ENCODE measurements at places on chromosomes 2 and 18.

DNA sequence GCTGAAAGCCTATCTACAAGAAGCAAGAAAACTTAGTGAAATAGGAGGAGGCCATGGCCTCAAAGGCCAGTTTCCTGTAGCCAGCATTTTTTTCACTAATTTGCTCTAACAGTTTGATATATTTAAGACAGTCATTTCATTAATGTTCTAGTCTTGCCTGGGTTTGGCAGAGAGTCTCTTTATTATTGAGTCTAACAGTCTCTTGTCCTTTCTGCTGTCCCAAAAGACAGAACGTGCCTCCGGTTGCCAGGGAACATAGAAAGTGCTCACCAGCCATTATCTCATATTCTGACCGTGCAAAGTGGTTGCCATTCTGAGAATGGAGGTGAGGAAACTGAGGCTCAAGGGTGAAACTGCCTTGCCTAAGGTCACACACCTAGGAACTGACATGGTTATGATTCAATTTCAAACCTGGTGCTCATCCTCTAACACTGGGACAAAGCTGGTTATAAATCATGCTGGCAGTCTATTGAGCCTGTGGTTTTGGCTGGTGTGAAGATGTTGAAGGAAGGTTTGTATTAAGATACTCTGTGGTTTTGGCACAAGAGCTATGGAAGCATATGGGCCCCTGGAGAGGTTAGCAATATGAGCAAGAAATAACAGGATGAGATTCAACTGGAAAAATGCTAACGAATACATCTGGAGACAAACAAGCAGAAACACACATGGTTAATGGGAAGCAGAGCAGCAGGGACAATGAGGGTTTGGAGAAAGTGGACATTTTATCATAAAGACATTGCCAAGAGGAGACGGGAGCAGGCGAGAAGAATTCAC is 903.3 kb upstream of the KLHL29 start:
- DNase-seq = no peak

DNA sequence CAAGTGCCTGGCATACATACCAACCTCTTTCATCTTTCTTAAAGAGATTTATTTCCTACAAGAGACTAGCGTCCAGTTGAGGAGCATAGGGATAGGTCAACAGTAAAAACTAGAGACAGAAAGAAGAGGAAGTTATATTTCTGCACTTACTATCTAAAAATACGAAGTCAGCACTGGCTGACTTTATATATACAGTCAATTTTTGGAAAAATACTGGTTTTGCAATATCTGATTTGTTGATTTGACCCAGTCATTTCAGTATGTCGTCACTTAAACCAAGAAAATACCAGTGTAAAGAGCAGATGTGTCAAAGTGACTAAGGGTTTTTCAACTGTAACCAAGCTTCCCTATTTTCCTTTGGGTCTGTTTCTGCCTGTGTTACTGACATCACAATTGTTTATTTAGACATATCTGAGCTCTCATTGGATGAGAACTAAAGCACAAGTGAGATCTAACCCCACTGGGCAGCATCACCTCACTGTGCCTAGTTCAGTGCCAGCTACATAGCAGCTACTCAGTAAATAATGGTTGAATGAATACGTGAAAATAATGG is 23.0 kb downstream of the CYTIP start:
- DNase-seq = no peak

DNA sequence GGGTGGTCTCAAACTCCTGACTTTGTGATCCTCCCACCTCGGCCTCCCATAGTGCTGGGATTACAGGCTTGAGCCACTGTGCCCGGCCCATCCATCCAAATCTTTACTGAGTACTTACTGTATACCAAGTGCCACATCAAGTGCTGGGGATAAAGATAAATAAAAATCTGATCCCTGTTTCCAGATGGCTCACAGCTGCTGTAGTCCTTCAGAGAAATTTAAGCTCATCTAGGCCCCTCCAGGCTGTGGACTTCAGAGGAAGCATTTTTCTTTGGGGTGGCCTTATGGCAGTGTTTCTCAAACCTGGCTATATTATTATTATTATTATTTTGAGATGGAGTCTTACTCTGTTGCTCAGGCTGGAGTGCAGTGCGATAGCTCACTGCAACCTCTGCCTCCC is 33.7 kb upstream of the GTF2A1L start:
- no peak for DNase-seq

DNA sequence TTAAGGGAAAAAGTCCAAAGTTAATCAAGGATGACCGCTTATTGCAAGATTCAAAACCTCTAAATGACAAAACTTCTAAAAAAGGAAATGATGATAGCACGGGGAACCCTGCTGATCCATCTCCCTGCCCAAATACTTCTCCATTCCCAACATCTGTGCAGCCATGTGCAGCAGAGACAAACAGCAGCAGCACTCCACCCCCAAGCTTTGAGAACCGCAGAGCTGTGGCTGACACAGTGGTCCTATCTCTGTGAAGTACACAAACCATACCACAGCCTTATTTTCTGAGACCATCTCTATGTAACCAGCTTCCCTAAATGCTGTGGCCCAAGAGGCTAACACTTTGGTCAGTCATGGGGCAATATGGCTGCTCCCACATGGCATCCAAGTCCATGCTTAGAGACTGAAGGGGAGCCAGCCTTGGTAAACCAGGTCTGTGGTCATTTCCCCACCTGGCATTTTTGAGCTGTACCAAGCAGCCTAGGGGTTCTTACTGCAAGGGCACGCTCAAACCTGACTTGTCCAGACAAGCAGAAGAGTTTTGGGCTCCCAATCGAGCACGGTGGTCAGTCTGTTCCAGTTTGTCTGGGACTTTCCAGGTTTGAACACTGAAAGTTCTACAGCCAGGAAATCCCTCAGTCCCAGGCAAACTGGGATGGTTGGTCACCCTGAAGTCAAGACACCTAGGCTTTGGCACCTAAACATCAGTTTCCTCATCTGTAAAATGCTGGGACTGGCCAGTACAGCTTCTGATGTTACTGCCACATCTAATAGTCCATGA is 17.1 kb upstream of the NFE2L2 start:
- no peak for DNase-seq

GRCh38 chr2:69572641-69573040 is 70.9 kb downstream of the AAK1 start:
- no peak for DNase-seq

- no peak for DNase-seq
These were observed 88.7 kb upstream of the STPG4 start for GRCh38 chr2:47243596-47244323.

DNA sequence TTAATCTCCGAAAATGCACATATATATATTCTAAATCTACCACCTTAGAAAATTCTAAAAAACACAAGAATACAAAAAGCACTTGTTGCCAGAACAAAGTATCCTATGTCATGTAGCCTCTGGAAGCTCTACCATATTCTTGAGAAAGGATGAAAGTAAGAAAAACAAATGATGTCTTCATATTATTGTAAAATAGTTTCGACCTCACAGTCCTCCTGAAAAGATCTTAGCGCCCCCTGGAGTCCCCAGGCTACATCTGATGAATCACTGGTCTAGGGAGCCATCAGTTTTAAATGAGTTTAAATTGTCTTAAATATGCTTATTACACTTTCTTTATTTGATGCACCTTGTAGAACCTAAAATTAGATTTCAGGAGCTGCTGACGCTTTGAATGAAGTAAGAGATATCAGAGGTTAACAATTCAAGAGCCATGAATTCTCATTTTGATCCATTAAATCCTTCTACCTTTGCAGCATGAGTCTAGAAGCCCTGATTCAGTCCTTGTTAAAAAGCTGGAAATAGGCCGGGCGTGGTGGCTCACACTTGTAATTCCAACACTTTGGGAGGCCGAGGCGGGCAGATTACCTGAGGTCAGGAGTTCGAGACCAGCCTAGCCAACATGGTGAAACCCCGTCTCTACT is 138.8 kb downstream of the MCFD2 start:
- DNase-seq = peak; percentile 43

DNA sequence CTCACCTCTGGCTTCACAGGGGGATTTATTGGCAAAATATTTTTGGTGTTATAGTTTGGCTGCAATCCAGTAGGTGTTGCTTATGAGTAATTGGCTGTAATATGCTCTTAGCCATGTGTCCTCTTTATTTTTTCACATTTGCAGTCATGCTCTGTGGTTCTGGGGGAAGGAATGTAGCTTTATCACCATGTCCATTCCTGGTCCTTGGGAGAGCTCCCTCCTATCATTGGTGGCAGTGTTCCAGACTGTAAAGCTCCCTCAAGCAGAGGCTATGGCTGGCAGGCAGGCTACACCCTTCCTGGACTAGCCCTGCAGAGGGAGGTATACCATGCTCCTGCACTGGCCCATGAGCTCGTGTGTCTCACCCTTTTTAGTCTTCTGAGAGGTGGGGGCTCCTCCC is 120.0 kb upstream of the FSIP2 start:
- peak; percentile 3 for DNase-seq

DNA sequence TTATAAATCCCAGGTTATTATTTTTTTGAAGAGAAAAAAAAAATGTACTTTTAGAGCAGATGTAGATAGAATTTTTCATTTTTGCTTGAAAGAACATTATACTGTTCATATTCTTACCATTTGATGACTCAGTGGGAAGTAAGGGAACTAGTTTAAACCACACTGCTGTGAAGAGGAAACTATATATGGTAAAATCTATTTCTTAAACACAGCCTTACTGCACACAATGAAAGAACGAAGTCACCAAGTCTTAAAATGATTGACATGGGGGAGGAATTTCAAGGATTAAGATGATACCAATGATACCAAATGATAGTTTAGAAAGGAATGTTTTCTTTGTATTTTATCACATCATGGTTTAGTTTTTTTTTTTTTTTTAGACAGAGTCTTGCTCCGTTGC is 5.0 kb downstream of the ACTR2 start:
- no peak for DNase-seq

- DNase-seq = peak; percentile 61
These were observed 164.3 kb downstream of the BCL2 start for GRCh38 chr18:63155169-63155852.

DNA sequence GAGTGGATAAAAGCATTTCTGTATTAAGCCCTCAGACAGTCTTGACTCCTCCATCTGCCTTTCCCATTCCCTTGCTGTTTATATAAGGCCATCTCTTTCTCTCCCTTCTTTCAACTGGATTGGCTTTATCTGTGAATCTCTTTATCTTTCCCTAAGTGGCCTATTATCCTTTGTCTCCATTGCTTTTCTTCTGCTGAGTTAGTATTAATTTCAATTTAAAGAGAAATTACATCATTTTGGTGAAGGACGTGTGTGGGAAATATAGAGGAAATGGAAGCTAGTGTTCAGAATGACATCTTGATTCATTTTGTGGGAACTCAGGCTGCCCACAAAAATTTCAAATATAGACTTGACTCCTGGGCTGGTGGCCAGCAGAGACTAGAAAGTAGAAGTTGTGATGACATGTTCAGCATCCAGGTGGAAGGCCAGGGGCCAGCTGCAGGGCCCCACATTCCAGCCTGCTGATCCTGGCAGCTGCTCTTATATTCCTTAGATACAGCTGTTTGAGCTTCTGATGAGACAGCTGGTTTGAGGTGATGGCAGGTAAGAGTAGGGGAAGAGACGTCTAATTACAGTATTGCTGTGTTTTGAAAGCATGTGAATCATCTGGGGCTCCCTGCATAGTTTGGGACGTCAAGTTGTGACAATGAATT is 52.3 kb downstream of the DIS3L2 start:
- no peak for DNase-seq

DNA sequence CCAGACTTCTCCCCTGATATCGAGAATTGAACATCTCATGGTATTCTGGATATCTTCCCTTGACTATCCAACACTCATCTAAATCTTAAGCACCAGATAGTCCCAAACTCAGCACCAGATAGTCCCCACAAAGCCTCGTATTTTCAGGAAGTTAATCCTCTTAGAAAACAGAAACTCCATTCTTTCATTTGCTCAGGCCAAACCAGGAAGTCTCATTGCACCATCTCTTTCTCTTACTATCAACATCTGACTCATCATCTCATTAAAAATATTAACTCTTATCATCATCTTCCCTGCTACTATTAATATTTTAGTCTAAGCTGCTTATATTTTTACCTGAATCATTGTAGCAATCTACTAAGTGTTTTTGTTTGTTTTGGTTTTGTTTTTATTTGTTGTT is 286.4 kb downstream of the GALNT13 start:
- DNase-seq = no peak

- no peak for DNase-seq
These were observed 21.5 kb upstream of the TNP1 start for GRCh38 chr2:216881411-216881810.

DNA sequence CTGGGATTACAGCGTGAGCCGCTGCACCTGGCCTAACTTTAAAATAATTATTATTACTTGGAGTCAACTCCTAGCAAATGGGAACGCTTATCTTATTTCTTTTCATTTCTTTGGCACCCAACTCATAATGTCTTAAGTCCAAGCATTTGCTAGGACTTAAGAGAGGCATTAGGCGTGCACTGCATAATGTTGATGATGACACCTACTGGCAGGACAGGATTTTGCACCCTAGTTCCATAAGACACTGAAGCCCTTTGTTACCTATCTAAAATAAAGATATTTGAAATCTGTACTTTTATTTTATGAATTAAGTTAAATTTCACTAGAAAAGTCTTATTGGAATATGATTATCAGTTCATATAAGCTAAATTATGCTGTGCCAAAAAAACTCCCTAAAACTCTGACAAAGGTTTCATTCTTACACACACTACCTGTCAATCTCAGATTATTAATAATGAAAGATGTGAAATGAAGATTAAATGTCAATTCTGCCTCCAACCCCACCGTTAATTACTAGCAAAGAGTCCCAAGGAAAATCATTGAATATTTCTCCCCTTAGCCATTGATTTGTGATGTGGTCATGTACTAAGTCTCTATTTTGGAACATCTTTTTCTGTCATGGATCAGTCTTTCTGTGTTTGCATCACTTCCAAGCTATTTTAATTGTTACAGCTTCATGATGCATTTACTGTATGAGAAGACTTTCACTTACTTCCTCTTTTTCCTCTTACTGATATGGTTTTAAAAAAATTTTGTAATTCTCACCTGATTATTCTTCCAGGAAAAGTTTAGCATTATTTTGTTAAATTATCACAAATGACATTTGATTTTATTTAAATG is 12.7 kb upstream of the CDH2 start:
- no peak for DNase-seq

DNA sequence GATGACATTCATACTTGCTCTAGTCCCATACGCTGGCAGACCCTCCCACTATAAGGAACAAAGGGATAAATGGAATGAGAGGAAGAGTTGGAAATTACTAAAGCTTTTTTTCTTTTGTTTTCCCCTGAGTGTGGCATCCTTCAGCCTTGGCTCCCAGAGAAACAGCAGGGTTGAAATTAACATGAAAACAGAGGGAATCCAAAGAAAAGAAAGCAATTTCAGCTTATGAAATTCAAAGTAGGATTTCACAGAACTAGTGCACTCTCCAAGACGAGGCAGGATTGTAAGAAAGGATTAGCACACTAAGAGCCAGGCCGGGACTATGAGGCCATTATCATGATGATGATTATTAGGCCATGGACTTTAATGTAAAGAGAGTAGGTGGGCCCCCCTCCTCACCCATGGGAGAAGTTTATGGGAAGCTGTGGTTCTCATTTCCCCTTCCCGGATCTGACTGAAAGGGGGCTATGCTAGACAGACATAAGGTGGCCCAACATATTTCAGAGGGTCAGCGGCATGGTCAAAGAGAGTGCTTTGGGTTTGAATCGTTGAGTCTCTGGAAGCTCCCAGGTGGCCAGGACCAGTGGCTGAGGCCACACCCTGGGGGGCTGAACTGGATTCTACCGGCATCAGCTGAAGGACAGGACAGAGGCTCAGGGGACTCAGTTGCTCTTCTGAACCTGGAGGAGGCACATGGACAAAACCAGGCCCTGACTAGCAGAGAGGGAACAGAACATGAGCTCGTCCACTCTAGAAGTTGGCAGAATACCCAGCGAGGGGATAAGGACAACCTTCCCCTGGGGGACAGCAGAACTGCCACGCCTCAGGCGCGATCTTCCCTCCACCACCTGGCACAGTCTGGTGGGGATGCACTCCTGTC is 100.1 kb upstream of the ARL4C start:
- DNase-seq = no peak
